ENCODE measurements at places on chromosomes 1 and 21. TPM values are rescaled to one million over a fixed set of nuclear protein-coding genes. Genes with fewer than 3 reads are reported as not detected.

Gene SAMSN1
- 3.4 TPM for polyA plus RNA-seq

Gene PLPPR5
- polyA plus RNA-seq = 1.4 TPM

DNA sequence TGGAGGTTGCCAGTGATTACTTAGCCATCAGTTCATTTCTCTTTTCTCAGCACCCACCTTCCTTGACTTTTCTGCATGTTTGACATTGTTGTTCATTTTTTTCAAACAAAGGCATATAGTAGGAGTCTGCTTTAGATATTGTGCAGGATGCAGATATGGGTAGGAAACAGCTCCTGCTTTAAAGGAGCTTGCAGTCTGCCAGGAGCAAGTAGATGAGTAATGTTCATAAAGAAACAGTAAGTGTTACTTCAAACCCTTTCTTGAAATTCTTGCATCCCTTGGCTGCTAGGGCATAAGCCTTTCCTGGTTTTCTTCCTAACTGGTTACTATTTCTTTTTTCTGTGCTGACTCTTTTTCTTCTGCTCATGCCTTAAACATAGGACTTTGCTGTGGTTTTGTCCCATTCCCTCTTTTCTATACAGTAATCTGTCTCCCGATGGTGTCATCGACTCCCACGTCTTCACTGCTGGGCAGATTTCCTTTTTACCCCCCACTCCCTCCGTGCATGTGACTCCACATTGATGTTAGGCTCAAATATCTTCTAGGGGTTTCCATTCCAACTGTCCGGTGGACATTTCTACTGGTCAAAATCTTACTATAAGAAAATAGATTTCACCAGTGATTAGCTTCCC lies 20.4 kb downstream of the PTGFRN start:
- no peak for DNase-seq

DNA sequence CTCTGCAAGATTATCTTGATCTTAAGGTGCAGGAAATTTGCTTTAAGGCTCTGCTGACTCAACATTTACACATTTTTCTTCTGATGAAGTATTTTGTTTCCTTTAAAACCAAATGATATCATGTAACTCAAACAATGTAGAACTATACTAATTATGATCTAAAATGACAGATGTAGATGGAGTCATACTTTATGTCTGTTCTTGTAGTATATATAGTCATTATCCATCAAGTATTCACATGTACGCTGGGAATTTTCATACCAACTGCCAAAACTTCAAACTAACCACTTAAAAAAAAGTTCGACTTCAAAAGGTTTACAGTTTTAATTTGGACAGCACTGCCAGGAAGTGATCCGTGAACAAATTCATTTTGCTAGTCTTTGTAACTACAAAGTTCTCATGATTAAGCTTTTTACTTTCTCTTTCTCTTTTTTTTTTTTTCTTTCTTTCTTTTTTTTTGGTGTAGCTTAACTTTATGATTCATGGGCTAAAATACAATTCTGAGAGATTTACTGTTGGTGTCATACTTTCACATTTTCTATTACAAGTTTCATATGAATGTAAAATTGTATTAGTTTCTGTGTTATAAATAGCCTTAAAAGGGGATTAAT lies 509.0 kb upstream of the CXADR start:
- DNase-seq = no peak

Gene CLCNKB
- polyA plus RNA-seq = 37.3 TPM

DNA sequence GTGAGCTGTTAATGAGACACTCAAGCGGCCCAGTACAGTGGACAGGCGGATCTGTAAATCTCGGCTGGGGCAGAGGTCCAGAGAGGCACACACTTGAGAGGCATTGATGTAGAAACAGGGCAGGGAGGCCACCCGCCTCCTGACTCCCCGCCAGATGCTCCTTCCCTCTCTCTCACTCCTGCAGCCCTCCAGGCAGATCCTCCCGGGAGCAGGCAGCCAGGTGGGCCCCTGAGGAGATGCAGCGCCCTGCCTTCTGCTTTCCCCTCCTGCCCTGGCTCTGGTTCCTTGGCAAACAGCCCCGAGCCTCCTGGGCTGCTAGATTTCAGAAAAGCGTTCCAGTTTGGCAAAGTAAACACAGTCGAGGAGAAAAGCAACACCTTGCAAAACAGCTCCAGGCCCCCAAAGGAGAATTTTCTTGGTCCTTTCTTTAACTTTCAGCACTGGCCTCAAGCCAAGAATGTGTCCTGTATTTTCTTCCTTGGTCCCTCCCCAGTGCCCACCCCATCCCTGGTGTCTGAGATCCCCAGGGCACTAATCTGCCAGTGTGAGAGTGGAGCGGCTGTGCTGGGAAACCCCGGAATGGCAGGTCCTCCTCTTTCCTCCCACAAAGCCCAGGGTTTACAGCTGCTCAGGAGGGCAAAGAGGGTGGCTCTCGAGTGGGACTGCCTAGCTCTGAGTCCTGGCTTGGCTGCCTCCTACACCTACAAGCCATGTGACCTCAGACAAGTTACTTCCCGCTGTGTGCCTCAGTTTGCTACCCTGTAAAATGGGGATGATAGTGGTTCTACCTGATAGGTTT lies 29.4 kb upstream of the IFNLR1 start:
- no peak for DNase-seq

Gene FOXJ3
- 32.8 TPM for polyA plus RNA-seq

Gene MANEAL
- 4.7 TPM for polyA plus RNA-seq

DNA sequence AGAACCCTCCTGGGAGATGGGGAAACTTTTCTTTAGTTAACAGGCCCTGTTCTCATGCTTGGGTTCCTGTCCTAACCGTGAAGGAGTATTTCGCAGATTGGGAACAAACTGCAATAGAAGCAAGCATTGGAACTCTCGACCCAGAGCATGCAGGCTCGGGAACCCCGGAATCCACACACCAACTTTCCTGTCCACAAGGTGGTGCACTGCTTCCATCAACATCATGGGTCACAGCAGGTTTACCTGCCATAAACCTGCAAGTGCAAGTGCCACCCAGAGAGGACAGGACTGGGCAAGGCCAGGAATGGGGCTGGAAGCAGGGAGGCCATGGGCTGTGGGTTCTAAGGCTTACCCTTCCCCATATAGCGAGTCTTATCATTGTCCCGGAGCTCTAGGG lies 6.9 kb downstream of the ENO1 start:
- DNase-seq = no peak

GRCh38 chr1:177703888-177704446 lies 265.9 kb downstream of the SEC16B start:
- DNase-seq = no peak

DNA sequence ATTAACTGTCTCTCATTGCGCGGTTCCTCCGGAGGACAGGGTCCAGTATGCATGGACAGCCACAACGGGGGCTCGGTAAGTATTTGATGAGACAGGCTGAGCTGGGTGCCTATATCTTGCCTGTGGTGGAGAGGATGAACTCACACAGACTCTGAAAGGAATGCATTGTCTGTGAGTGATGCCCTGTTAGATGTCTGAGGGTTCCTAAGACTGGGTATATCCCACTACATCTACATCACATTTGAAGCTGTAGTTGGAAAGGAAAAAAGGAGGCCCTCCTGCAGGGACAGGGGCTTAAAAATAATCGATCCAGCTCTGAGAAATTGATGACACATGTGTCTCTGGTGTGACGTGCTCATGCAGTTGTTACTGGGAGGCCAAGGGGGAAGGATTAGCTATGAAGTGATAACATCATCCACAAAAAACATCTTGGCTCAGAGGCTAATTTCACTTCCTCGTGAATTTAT lies 1.9 kb downstream of the ADARB1 start:
- DNase-seq = no peak

GRCh38 chr1:54132495-54132894 lies 20.3 kb downstream of the CDCP2 start:
- DNase-seq = no peak

- no peak for DNase-seq
Measured at GRCh38 chr1:29238620-29239002, 2.3 kb downstream of the PTPRU start.

Gene OR2T2
- not detected for polyA plus RNA-seq

- DNase-seq = no peak
Measured at GRCh38 chr1:240309769-240310168, 218.1 kb downstream of the FMN2 start.

GRCh38 chr1:58038574-58038973 lies 508.0 kb downstream of the OMA1 start:
- no peak for DNase-seq

Gene IL20
- not detected for polyA plus RNA-seq

DNA sequence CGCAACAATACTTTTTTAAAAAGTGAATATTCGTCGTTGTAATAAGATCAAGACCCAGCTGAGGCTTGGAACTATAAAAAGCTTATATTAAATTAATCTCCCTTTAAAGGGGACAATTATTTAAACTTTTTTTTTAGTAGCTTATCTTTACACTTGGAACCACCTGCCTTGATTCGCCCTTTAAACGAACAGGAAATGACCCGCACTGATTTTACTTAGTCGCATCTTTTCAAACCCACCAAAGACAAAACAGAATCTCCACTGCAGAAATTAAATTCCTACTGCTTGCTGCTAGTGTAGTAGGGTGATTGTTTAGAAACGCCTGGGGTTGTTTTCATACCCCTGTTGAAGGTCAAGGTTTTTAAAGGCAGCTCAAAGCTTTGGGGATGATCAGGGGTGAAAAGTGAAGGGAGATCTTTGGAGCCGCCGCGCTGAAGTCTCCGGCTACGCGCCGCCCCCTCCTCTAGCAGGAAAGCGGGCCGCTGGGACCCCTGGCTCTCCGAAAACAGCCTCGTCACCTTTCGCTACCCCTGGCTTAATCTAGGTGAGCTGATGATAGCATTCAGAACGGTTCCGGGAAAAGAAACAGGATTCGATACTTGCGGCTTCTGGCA lies 163.4 kb downstream of the RUNX1 start:
- no peak for DNase-seq

Gene AMY1A
- polyA plus RNA-seq = not detected

DNA sequence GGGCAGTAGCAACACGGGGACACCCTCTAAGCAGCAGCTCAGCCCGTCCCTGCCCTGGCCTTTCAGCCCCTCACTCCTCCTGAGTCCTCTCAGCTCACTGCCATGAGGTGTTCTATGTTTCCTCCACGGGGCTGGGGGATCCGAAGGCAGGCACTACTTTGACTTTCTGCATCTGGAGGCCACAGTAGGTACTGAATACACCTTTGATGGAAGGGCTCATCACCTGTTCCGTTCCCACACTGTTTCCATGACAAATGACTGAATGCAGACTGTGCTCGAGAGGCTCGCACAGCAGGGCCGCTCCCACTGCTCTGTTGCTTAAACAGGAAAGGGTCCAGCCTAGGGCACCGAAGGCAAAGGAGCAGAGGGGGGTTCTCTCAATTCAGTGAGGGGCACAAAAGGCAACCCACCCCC lies 77.6 kb upstream of the DNAH14 start:
- DNase-seq = no peak

Gene FAM177B
- not detected for polyA plus RNA-seq

Gene DNALI1
- polyA plus RNA-seq = 76.1 TPM

DNA sequence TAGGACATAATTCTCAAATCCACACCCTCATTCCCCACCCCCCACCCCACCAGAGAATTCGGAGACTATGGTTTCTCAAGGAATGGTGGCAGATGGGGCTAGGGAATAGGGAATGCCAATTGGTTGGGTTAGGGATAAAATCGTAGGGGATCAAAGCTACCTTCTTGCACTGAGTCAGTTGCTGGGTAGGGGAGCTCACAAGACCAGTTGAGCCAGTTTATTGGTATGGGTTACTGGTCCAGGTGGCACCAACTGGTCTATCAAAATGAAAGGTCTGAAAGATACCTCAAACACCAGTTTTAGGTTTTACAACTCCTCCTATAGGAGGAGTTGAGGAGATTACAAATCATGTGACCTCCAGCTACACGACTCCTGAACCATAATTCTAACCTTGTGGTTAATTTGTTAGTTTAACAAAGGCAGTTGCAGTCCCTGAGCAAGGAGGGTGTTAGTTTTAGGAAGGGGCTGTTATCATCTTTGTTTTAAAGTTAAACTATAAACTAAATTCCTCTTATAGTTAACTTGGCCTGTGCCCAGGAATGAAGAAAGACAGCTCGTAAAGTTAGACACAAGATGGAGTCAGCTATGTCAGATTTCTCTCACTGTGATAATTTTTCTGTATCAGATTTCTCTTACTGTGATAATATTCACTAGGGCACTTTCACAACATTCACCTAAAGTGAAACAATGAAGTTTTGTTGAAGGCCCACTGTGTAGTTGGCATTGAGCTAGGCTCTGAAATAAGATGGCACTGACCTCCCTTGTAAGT lies 2.5 kb downstream of the SHISAL2A start:
- no peak for DNase-seq

DNA sequence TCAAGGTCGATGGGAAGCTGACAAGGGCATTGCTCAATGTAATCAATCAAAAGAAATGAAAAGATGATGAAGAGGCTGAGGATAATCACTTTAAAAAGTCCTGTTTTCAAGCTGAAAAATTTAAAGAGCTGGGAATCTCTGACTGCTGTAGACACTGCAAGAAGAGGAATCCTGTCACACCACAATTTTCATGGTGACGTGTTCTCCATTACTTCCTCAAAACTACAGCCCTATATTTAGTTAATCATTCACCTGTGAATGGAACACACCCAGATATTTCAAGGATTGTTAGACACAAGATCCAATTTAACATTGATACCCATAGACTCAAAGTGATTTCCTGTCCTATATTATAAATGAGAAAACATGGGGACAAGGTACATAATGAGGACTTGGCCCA lies 1048.3 kb downstream of the AMY1C start:
- no peak for DNase-seq

DNA sequence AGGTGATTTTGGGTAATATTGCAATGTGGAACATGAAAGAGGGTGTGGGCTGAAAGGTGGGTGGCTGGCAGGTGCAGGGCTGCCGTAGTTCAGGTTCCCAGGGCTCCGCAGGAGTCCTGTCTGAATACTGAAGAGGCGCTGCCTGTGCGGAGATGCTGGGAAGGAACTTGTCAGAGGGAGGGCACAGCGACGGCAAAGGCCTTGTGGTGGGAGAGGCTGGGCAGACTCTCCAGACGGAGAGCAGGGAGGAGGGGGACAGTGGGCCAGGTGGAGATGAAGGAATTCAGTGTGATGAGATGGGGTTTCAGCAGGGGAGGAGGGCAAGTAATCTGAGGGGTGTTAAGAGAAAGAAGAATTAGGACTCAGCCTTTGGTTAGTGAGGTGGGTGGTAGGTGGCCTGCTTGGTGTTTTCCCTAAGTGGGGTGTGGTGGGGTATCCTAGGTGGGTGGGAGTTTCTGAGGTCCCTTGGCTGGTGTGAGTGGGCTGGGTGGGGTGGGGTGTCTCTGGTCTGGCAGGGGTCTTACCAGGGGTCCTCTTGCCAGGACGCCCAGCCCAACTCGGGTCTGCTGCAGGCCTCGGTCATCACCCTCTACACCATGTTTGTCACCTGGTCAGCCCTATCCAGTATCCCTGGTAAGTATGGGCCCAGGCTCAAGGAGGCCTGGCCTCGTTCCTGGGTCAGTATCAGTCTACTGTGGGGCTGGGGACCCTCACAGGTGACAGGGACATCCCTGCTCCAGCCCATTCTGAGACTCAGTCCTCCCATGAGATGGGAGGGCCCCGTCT lies 15.6 kb downstream of the SERINC2 start:
- no peak for DNase-seq

Gene ADCY10
- 1.2 TPM for polyA plus RNA-seq

DNA sequence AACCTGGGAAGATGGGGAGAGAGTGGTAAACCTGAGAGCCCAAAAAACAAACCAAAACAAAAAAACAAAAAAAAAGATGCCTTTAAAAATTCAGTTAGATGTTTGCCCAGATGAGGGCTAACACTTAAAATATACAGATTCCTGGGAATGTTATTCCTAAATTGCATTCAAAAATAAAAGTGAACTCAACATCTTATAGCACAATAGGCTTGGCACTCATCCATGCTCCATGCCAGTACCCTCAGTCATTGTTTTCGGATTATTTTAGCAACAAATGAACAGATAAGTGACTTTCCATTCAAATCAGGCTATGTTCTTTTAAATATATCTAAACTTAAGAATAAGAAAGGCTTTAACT lies 3.7 kb downstream of the ATP1A1 start:
- DNase-seq = no peak
